HepG2 (cell line): ENCODE measurements at places on chromosomes 2 and 18. TPM values are rescaled to one million over a fixed set of nuclear protein-coding genes. Genes with fewer than 3 reads are reported as not detected.

SRD5A2 gene
- total RNA-seq, result not detected in 2 replicates

ADCYAP1 gene
- not detected in 2 replicates for total RNA-seq

GRCh38 chr2:136168720-136169119 lies 50.8 kb upstream of the CXCR4 start:
- peaks cover 11% of the 10 kb centered on the region; the same call in 1 of the 3 replicates for H3K27me3 ChIP-seq
- H3K4me1 ChIP-seq, result no peaks in the 10 kb centered on the region
- no peak overlapping the region for H3K27ac ChIP-seq
- H3K4me3 ChIP-seq, result no peak overlapping the region

- no peaks in the 10 kb centered on the region for H3K36me3 ChIP-seq
- no peak for DNase-seq
- no peaks in the 10 kb centered on the region for H3K4me1 ChIP-seq
- H3K27ac ChIP-seq, result no peak overlapping the region
These were observed 168.2 kb upstream of the LRP1B start for GRCh38 chr2:142299021-142299420.

DNA sequence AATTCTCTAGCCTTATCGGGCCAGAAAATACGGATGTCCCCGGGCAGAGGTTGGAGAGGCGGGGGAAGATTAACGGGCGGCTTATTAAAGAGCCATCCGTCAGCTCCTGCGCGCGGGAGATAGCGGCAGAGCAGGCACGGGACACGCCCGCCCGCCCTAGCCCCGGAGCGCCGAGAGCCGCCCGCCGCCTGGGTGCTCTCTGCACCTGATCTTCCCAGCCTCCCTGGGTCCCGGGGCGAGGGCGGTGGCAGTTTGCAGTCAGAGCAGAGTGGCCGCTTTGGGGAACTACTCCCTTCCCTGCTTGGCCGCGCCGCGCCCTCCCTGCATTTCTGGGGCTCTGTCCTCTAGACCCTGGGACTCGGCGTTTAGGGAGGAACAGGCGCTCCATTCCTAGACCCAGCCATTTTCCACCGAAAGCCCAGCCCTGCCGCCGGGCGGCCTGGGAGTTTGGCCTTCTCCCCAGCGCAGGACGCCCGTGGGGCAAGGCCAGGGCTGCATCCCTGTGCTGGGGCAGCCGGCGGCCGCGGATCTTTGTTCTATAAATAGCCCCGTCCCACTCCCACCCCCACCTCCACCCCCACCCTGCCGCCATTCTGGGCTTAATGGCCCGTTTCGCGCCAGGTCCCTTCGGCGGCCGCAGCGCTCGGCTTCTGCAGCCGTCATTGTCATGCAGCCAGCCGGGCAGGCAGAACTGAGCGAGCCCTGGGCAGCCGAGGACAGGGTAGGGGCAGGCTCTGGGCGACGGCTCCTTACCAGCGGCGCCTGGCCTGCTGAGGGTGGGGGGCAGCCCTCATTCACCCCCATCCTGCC lies 6.6 kb downstream of the GAD1 start:
- no peaks in the 10 kb centered on the region for H3K4me1 ChIP-seq
- H3K36me3 ChIP-seq, result no peaks in the 10 kb centered on the region
- H3K27ac ChIP-seq, result no peak overlapping the region
- peaks cover 48% of the 10 kb centered on the region; the same call in 2 of the 3 replicates for H3K27me3 ChIP-seq
- H3K4me3 ChIP-seq, result no peak overlapping the region

DNA sequence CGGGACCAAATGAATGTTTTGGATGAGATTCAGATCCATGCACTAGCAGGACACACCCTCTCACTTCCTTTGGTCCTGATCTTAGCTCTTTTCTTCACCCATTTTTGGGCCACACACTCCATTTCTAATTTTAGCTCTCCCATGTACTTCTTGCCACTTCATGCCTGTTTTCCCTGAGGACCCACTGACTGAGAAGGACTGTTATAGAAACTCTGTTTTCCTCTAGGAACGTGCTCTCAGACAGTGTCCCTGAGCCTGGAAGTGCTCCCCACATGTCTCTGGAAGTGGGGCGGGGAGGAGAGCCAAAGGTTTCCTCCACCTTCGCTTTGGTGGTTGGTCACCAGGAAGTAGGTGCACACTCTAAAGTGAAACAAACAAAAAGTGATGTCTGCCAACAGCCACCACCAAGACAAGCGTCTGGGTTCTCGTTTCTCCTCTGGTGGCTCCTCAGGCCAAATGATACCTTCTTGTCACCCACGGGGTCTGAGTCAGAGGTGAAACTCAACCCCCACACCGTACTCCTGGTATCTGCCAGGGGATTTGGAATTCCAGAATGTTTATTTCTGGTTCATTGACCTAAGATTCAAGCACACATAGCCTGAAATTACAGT lies 74.7 kb downstream of the MERTK start:
- DNase-seq, result no peak
- peaks cover 20% of the 10 kb centered on the region for H3K36me3 ChIP-seq
- no peak overlapping the region for H3K27ac ChIP-seq
- H3K27me3 ChIP-seq, result no peaks in the 10 kb centered on the region
